ENCODE measurements at places on chromosomes 4 and X. TPM values are rescaled to one million over a fixed set of nuclear protein-coding genes. Genes with fewer than 3 reads are reported as not detected.

Gene UGT2B15
- not detected for total RNA-seq

Gene MYOZ2
- not detected for total RNA-seq

Gene TCEAL6
- total RNA-seq, result not detected

- H3K4me1 ChIP-seq, result no peaks in the 10 kb centered on the region
- H3K36me3 ChIP-seq, result no peaks in the 10 kb centered on the region
- no peaks in the 10 kb centered on the region for H3K27me3 ChIP-seq
- H3K27ac ChIP-seq, result no peak overlapping the region
- DNase-seq, result no peak
These were observed 169.8 kb upstream of the JADE1 start for GRCh38 chr4:128639541-128640270.

GRCh38 chr4:83266689-83267088 lies 17.9 kb downstream of the COQ2 start:
- no peak for DNase-seq
- no peaks in the 10 kb centered on the region for H3K27me3 ChIP-seq
- peaks cover 35% of the 10 kb centered on the region for H3K36me3 ChIP-seq
- H3K27ac ChIP-seq, result no peak overlapping the region
